Endothelial cell of coronary artery (primary cell): ENCODE measurements at places on chromosomes 6 and 20. TPM values are rescaled to one million over a fixed set of nuclear protein-coding genes. Genes with fewer than 3 reads are reported as not detected.

MACROD2 gene
- 0.47 and 1.1 TPM in 2 replicates for total RNA-seq

PDE7B gene
- 15.5 and 32.7 TPM in 2 replicates for total RNA-seq

GPX5 gene
- not detected in 2 replicates for total RNA-seq

OGFR gene
- 33.5 and 42.6 TPM in 2 replicates for total RNA-seq

ANKS1A gene
- 9.4 and 13.2 TPM in 2 replicates for total RNA-seq

DNPH1 gene
- 32.0 and 54.7 TPM in 2 replicates for total RNA-seq

CDSN gene
- total RNA-seq: under 0.01 TPM in 1 of 2 replicates, not detected in the other

SIRPD gene
- 0.09 TPM in 1 of 2 replicates, not detected in the other for total RNA-seq

AGER gene
- total RNA-seq: 0.36 and 0.66 TPM in 2 replicates

DEF6 gene
- total RNA-seq: 0.28 and 0.36 TPM in 2 replicates

LBP gene
- total RNA-seq: not detected in 2 replicates

SERPINB1 gene
- total RNA-seq: 18.0 and 20.2 TPM in 2 replicates

DAAM2 gene
- under 0.01 and 0.38 TPM in 2 replicates for total RNA-seq

XKR7 gene
- total RNA-seq: not detected in 2 replicates

SPATA25 gene
- total RNA-seq: 0.63 and 0.75 TPM in 2 replicates

BMP5 gene
- not detected in 2 replicates for total RNA-seq

GSTA3 gene
- total RNA-seq: not detected in 2 replicates

ADGRF5 gene
- 2.0 and 6.2 TPM in 2 replicates for total RNA-seq

DEFB124 gene
- total RNA-seq: not detected in 2 replicates

ULBP1 gene
- total RNA-seq: 0.09 and 1.1 TPM in 2 replicates

PRDM13 gene
- total RNA-seq: not detected in 2 replicates

SAPCD1 gene
- 0.81 and 1.3 TPM in 2 replicates for total RNA-seq

FAM83C gene
- total RNA-seq: not detected in 2 replicates

GRIK2 gene
- 1.3 TPM in 1 of 2 replicates, not detected in the other for total RNA-seq

DNAH8 gene
- total RNA-seq: under 0.01 and 0.19 TPM in 2 replicates

NHSL1 gene
- 16.1 and 21.8 TPM in 2 replicates for total RNA-seq

WFDC11 gene
- not detected in 2 replicates for total RNA-seq

PLG gene
- not detected in 2 replicates for total RNA-seq

SUMO4 gene
- 1.1 and 1.8 TPM in 2 replicates for total RNA-seq

SIRPA gene
- 12.2 and 14.4 TPM in 2 replicates for total RNA-seq

CCR6 gene
- not detected in 2 replicates for total RNA-seq

MUC21 gene
- not detected in 2 replicates for total RNA-seq

TRERF1 gene
- under 0.01 and 0.56 TPM in 2 replicates for total RNA-seq

RAET1G gene
- total RNA-seq: 0.18 and 0.56 TPM in 2 replicates

APOBEC2 gene
- not detected in 2 replicates for total RNA-seq

SLC35A1 gene
- total RNA-seq: 11.0 and 17.5 TPM in 2 replicates

BNIP5 gene
- total RNA-seq: not detected in 2 replicates

TFAP2D gene
- not detected in 2 replicates for total RNA-seq

HLA-DOA gene
- total RNA-seq: under 0.01 TPM in 1 of 2 replicates, not detected in the other

SLC22A7 gene
- total RNA-seq: not detected in 2 replicates

C6orf52 gene
- not detected in 2 replicates for total RNA-seq
